ENCODE measurements at places on chromosomes 7 and 10.

DNA sequence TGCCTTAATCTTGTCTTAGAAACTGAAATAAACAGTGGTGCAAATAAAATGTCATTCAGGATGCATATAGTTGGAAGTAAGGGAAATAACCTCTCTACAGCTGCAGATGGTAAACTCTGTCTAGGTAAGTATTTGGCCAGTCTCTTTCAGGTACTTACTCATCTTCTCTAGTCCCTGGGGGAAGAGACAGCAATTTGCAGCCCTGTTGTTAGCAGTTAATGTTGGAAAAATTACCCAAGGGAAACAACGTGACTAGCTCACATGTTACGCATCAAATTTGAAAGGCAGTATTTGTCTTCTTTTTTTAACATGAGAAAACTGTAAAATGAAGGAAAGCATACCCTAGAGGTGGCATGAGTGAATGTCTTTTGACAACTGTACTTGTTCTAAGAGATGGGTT is 3.2 kb upstream of the HUS1 start:
- DNase-seq = no peak

DNA sequence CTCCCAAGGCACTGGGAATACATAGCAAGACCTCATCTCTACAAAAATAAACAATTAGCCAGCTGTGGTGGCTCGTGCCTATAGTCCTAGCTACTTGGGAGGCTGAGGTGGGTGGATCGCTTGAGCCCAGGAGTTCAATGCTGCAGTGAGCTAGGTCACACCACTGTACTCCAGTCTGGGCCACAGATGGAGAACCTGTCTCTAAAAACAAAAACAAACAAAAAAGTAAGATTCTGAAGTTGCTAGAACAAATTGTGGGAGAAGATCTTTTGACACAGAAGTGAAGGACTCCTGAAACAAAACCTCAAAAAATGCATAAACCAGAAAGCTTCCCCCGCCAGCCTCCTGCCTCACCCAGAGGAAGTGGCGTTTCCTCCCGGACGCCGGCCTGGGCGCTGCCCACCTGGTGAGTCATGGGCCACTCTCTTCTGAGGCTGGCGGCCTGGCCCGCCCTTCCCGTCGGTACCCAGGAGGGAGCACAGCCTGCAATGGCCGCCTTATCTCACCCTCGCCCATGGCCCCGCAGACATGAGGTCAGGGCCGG is 25.4 kb upstream of the ELN start:
- peak; percentile 77 for DNase-seq

DNA sequence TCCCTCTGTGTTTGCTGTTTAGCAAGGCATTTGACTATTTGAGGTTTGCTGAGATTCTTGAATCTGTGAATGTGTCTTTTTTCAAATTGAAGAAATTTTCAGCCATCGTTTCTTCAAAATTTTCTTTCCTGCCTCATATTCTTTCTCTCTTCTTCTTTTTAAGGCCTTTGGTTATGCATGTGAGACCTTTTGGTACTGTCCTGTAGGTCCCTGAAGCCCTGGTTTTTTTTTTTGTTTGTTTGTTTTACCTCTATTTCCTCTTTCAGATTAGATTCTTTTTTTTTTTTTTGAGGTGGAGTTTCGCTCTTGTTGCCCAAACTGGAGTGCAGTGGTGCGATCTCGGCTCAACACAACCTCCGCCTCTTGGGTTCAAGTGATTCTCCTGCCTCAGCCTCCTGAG is 45.3 kb downstream of the MLLT10 start:
- DNase-seq = no peak

DNA sequence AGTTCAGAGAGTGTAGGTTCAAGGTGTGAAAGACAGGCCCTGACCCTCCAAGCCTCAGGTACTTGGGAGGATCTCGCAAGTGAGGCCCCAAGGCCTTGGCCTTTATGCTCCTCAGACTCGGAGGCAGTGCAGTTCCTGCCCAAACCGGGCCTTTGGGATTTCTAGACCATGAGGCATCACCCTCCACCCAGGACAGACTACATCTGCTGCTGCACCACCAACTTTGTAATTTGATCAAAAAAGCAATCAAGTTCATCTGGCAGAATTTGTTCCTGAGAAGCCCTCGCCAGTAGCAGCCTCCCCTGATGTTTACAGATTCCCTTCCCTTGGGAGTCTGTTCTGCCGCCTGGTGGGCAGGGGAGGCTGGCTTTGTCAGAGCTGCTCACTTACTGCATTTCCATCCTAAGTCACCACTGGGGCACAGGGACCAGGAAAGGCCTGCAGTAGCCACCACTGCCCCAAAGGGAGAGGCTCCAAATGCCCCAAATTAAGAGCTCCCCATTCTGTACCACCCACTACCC is 2.1 kb downstream of the CAMK2G start:
- no peak for DNase-seq

GRCh38 chr10:47309408-47310089 is 9.6 kb downstream of the GDF10 start:
- no peak for DNase-seq

DNA sequence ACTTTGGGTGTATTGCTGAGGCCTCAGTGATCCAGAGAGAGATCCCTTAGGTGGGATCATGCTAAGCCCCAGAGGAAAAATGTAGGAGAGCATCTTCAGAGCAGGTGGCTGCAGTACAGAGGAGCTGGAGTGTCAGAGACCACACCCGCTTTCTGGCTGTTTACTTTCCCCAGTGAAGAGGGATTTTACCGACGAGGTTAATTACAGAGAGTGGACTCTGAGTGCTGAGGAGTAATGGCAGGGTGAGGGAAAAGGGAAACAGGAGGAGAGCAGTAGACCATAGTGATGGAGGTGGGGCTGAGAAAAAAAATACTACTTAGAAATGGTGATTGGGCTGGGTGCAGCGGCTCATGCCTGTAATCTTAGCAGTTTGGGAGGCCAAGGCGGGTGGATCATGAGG is 43.3 kb upstream of the HBP1 start:
- no peak for DNase-seq

DNA sequence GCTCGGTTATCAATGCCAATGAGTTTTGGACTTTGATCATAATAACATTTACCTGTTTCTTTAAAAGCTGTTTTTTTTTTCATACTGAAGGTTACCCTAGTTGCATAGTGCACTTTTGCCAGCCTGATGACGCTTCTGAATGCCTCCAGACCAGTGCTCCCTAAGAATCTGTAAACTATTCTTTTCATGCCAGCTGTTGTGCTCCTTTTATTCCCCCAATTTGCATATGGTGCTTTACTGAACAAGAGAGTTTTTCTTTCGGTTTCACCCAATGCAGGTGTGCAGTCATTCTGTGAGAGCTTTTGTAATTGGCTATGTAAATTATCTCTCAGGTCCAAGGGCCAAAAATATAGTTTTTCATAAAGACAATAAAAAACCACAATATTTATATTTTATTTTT is 48.1 kb upstream of the GLCCI1 start:
- DNase-seq = no peak

DNA sequence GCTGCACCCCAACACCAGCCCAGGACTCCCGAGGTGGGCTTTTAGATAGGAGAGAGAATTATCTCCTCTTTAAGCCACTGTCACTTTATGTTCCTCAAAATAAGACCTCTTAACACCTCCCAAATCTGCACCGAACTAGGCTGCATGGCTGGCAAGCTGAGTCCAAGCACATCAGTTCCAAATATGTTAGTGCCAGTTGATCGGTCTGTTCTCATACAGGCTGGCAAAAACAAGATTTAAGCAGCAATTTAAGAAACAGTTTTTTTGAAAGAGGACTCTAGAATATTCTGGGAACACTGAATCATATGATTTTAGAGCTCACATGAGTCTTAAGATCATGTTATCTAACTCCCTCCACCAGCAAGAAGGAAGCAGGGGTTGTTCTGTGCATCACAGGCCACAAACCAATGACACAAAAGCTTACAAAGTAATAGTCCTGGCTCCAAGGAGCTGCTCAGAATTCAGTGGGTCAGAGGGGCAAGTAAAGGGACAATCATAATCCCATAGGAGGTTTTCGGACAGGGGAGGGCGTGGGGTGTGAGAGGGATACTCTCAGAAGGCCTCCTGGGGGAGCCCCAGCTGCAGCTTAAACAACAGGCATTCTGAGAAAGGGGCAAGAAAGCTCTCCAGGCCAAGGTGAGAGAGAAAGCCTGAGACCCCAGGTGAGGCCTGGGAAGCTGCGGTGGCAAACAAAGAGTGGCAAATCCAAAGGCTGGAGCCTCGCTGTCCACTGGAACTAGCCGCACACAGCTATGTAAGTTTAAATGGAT is 7.1 kb downstream of the COBL start:
- DNase-seq = no peak

DNA sequence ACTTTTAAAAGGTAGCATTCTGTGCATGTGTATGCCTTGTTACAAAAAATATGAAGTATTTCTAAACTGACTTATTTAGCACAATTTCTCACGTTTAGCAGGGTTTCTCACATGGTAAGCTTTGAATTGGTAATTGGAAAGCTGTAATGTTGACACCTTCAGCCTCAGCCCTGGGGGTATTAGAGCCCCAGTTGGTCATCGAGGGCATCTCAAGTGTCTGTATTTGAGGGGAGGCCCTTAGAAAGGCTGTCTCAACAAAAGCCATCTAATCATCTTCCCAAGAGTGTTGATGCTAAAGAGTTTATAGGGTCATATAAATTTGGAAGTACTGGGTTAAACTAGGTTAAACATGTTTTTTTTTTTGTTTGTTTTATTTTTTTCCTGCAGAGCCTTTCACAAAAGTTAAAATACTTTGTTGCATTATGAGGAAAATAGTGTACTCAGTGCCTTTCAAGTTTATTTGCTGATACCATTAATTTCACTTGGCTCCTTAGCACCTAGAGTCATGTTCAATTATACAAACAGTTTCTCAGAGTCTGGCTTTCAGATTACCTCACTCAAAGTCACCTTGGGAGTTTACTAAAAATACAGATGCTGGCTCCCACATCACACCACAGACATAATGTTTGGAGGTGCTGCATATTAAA is 134.0 kb downstream of the CD36 start:
- DNase-seq = no peak

- no peak for DNase-seq
Observed at GRCh38 chr10:6343305-6344010, 140.7 kb downstream of the PFKFB3 start.

DNA sequence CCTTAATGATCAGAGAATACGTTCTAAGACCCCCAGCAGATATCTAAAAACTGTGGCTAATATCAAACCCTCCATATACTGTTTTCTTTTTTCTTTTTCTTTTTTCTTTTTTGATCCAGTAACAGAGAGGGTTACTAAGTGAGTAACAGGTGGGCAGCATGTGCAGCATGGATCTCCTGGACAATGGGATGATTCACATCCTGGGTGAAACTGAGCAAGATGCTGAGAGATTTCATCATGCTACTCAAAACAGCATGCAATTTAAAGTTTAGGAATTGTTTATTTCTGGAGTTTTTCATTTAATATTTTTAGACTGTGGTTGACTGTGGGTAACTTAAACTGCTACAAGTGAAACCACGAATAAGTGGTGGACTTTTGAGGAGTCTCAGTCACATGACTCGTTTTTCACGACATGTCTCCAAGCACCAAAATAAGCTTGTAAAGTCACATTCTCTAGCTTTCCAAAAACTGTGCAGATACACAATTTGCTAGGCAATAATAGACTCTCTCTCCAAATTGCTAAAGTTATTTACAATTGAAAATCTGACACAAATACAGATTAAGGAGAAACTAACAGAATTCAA is 716.2 kb downstream of the NXPH1 start:
- DNase-seq = no peak

GRCh38 chr7:1104516-1105179 is 16.7 kb downstream of the GPER1 start:
- DNase-seq = no peak

- DNase-seq = no peak
Observed at GRCh38 chr7:73983437-73984164, 44.4 kb upstream of the ELN start.

DNA sequence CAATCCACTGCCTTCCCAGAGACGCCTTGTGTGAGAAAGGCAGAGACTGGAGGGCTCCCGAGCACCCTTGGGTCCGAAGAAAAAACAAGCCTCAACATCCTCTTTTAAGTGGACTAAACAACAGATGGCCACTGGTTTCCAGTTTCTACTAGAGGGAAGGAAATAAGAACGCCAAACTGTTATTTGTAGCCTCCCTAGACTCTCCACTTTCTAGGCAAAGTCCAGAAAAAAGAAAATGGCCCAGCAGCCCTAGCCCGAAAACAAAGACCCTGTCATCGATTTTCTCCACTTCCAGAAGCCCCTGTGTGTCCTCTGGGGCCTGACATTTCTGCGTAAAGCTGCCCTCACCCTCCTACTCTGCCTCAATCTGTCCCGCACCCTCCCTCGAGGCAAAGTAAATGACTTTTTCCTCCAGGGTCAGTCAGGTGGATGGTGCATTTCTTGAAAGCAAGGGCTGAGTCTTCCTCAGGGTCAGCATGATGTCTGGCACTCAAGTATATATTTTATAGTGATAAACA is 6.0 kb downstream of the RGS10 start:
- no peak for DNase-seq

- peak; percentile 81 for DNase-seq
Observed at GRCh38 chr10:81865581-81865980, 9.4 kb upstream of the NRG3 start.

- no peak for DNase-seq
Observed at GRCh38 chr10:55024713-55025112, 223.7 kb upstream of the PCDH15 start.

DNA sequence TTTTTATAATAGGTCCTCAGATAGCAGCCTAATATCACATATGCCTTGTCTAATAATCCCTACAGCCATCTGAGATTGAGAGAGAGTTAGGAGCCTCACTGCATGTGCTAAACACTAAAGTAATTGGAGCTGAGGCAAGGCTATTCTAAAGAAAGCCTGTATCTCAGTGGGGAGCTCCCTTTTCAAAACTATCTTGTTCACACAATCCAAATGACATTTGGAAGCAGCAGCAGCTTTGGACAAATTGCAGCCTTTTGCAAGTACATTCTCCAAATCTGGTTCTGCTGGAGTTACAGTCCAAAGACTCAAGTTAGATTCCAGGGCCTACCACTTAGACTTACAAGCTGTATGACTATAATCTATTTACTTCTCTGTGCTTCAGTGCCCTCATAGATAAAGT is 104.5 kb downstream of the MACC1 start:
- no peak for DNase-seq

DNA sequence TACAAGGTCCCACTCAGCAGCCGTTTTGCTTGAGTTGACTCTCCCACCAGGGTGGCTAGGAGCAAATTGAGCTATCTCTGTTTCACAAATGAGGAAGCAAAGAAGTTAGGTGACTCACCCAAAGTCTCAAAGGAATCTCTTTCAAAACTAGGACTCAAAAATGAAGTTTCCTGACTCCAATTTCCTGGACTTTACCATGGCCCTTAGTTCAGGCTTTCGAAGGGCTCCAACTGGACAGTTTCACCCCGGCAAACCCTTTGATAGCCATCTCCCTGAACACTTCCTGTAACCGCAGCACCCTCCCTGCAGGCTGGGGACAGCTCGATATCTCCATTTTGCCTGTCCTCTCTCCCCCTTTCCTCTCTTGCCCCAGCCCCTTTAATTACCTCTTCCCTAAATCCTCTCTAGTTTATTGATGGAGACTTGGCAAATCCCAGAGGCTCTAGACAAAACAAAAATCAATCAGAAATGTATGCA is 4.7 kb upstream of the AFAP1L2 start:
- no peak for DNase-seq

- no peak for DNase-seq
Observed at GRCh38 chr10:23676296-23676695, 237.4 kb downstream of the OTUD1 start.

Data from dermis microvascular lymphatic vessel endothelial cell (primary cell).